ENCODE measurements at places on chromosomes 6 and 20.
A peak's percentile ranks its signal among the peaks of the same experiment; 100 is the strongest.

- peaks cover 9% of the 10 kb centered on the region for H3K4me1 ChIP-seq
- H3K27me3 ChIP-seq = peaks cover 88% of the 10 kb centered on the region
- H3K4me3 ChIP-seq = no peak overlapping the region
- no peak overlapping the region for H3K27ac ChIP-seq
Observed at GRCh38 chr20:59525500-59526241, 78.7 kb upstream of the PHACTR3 start.

DNA sequence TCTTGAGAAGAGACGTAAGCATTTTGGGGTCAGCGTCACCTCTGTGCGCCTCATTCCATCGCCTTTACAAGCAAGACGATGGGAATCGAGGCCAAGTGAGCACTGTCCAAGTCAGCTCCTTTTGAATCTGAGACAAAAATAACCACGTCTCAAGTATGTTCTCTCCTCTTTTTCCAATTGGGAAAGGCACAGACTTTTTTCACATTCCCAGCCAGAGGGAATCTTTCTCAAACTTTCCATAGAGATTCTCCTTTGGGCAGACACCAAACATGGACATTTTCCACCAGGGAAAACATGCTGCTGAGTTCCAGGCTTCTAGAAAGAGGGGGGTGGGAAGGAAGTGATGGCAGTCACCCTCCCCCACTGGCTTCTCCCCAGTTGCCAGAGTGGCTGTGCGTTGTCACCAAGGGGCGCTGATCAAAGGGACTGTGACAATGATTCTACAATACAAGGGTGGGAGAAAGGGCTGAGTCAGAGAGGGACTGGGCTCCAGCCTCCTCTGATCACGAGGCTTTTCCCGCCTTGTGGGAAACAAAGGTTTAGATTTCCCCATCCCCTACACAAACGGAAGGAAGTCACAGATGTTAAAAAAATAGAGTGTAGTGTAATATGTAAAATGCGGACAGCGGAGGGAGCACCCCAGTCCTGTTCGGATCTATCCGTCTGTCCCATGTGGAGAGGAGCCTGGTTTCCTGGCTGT is 281.9 kb upstream of the RNF24 start:
- no peaks in the 10 kb centered on the region for H3K36me3 ChIP-seq
- no peak overlapping the region for H3K4me3 ChIP-seq
- H3K27me3 ChIP-seq = peaks cover 15% of the 10 kb centered on the region
- H3K27ac ChIP-seq = no peak overlapping the region
- peaks cover 5% of the 10 kb centered on the region for H3K4me1 ChIP-seq

GRCh38 chr6:90611543-90612312 is 24.9 kb upstream of the MAP3K7 start:
- no peak overlapping the region for H3K27ac ChIP-seq
- no peaks in the 10 kb centered on the region for H3K36me3 ChIP-seq
- H3K27me3 ChIP-seq = peaks cover 61% of the 10 kb centered on the region
- H3K4me1 ChIP-seq = peaks cover 12% of the 10 kb centered on the region
- peak; percentile 7 for DNase-seq
- H3K4me3 ChIP-seq = peak overlapping the region; percentile 88

DNA sequence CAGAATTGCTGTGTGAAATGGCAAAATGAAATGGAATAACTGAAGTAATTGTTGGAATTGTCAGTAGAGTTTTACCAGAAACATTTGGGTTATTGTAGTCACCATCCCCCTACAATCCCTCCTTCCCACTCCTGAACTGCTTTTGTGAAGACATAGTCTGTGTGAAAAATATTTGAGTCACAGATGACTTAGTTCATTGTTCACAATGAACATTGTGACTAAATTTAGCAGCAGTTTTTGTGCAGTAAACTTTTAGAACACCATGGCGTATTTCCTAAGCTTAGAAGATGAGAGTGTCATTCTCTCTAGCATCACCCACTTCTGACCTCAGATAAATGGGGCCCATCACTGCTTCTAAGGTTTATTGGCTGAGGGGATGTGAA is 11.0 kb downstream of the OTOR start:
- no peaks in the 10 kb centered on the region for H3K36me3 ChIP-seq
- H3K27ac ChIP-seq = no peak overlapping the region
- peaks cover 12% of the 10 kb centered on the region for H3K27me3 ChIP-seq
- no peak for DNase-seq
- H3K4me1 ChIP-seq = peaks cover 15% of the 10 kb centered on the region
- no peak overlapping the region for H3K4me3 ChIP-seq

- no peak overlapping the region for H3K27ac ChIP-seq
- no peak for DNase-seq
- peaks cover 4% of the 10 kb centered on the region for H3K27me3 ChIP-seq
- H3K4me1 ChIP-seq = no peaks in the 10 kb centered on the region
- H3K4me3 ChIP-seq = no peak overlapping the region
Observed at GRCh38 chr6:138036111-138036510, 71.1 kb downstream of the PERP start.

- H3K4me1 ChIP-seq = peaks cover 7% of the 10 kb centered on the region
- no peak overlapping the region for H3K27ac ChIP-seq
- DNase-seq = no peak
- H3K36me3 ChIP-seq = no peaks in the 10 kb centered on the region
Observed at GRCh38 chr20:22001886-22002285, 296.4 kb downstream of the PAX1 start.

GRCh38 chr6:157631412-157631811 is 191.6 kb upstream of the SNX9 start:
- H3K27ac ChIP-seq = no peak overlapping the region
- no peaks in the 10 kb centered on the region for H3K36me3 ChIP-seq

GRCh38 chr20:23257106-23257761 is 93.4 kb upstream of the NXT1 start:
- no peak overlapping the region for H3K27ac ChIP-seq
- H3K36me3 ChIP-seq = no peaks in the 10 kb centered on the region
- peaks cover 29% of the 10 kb centered on the region for H3K4me1 ChIP-seq
- H3K27me3 ChIP-seq = peaks cover 5% of the 10 kb centered on the region
- H3K4me3 ChIP-seq = no peak overlapping the region

- H3K27ac ChIP-seq = no peak overlapping the region
- DNase-seq = peak; percentile 41
- no peak overlapping the region for H3K4me3 ChIP-seq
- peaks cover 9% of the 10 kb centered on the region for H3K4me1 ChIP-seq
Observed at GRCh38 chr20:60206259-60206658, 248.0 kb downstream of the CDH26 start.

GRCh38 chr6:43509984-43510826 is at the start of gene LRRC73:
TSS of gene LRRC73 (minus strand) at chr6:43510346. CDS start at chr6:43509785, 561 bp downstream.
- H3K4me1 ChIP-seq = peaks cover 15% of the 10 kb centered on the region
- DNase-seq = peak; percentile 96
- H3K36me3 ChIP-seq = peaks cover 25% of the 10 kb centered on the region
- peaks cover 25% of the 10 kb centered on the region for H3K27me3 ChIP-seq
- H3K27ac ChIP-seq = no peak within 1 kb of the TSS

GRCh38 chr6:46305833-46306232 is 135.1 kb upstream of the ENPP5 start:
- no peak for DNase-seq
- H3K4me1 ChIP-seq = no peaks in the 10 kb centered on the region
- H3K36me3 ChIP-seq = no peaks in the 10 kb centered on the region
- no peak overlapping the region for H3K4me3 ChIP-seq
- no peak overlapping the region for H3K27ac ChIP-seq

DNA sequence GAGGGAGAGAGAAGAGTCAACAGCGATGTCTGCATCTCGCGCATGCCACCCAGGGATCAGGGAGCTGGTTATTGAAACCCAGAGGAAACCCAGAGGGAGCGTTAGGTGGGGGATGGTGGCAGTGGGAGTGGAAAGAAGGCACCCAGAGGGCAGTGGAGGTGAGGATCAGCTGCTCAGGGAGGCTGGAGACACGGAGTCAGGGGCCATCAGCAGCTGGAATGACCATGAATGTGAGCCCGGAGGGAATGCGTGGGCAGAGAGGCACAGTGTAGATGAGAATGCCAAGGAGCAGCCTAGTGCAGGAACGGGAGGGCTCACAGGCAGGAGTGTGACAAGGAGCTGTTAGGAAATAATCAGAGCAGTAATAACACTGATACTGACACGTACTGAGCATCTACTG is 36.2 kb downstream of the RSPO4 start:
- H3K27ac ChIP-seq = no peak overlapping the region
- no peak for DNase-seq
- H3K4me1 ChIP-seq = peaks cover 6% of the 10 kb centered on the region
- peaks cover 10% of the 10 kb centered on the region for H3K27me3 ChIP-seq

DNA sequence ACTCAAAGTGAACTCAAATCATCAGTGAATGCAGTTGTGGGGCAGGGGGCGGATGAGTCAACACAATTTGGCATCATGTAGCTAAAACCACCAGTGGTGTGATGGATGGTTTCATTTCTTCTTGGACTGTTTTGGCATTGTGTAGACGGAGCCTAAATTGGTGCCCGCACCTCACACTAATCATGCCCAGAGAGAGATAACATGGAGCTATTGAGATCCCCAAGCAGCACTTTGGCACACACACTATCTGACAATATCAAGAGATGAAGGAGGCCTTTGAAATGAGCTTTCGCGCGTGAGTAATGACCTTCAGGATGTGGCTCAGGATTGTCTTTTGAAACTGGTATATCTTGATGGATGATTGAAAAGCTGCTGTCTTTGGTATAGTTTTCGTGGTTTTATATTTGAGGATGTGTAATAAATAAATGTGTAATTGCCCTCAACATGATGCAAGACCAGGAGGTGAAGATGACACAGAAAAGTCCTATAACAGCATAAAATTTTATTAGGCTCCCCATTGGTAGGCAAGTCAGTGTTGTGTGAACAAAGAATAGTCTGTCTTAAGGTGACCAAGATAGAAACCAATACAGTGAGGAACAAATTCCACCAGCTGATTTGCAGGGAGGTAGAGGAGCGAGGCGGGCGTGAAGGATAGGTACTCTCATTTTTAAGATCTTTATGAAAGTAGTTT is 174.2 kb downstream of the TSHZ2 start:
- peaks cover 20% of the 10 kb centered on the region for H3K36me3 ChIP-seq
- DNase-seq = no peak
- H3K27me3 ChIP-seq = peaks cover 3% of the 10 kb centered on the region
- H3K4me3 ChIP-seq = no peak overlapping the region
- H3K27ac ChIP-seq = no peak overlapping the region

- H3K36me3 ChIP-seq = peaks cover 8% of the 10 kb centered on the region
- H3K4me1 ChIP-seq = peaks cover 24% of the 10 kb centered on the region
- H3K27me3 ChIP-seq = no peaks in the 10 kb centered on the region
Observed at GRCh38 chr6:162711376-162711775, 16.2 kb downstream of the PRKN start.

- H3K4me3 ChIP-seq = peak overlapping the region; percentile 71
- peaks cover 16% of the 10 kb centered on the region for H3K4me1 ChIP-seq
- H3K27ac ChIP-seq = no peak overlapping the region
- no peaks in the 10 kb centered on the region for H3K36me3 ChIP-seq
- DNase-seq = peak; percentile 93
- H3K27me3 ChIP-seq = peaks cover 85% of the 10 kb centered on the region
Observed at GRCh38 chr20:35226884-35227681, 593 bp downstream of the MMP24 start.

DNA sequence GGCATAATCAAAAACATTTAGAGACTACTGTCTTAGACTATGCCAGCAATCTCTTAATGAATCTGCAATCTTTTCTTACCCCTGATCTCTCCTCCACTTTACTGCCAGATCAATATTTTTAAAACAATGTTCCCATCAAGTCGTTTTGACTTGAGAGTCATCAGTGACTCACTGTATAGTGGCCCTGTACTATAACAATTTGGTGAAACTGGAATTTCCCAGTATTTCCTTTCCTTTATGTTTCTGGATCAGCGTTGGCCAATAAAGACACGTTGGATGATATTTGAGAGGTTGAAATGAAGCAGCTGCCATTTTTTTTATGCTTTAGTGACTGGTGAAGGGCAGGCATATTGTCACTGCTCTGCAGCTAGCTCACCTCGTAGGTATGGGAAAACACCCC is 10.1 kb upstream of the SMIM13 start:
- no peaks in the 10 kb centered on the region for H3K4me1 ChIP-seq
- no peak overlapping the region for H3K27ac ChIP-seq
- no peak overlapping the region for H3K4me3 ChIP-seq
- no peaks in the 10 kb centered on the region for H3K36me3 ChIP-seq
- no peaks in the 10 kb centered on the region for H3K27me3 ChIP-seq

- peaks cover 4% of the 10 kb centered on the region for H3K27me3 ChIP-seq
- no peak overlapping the region for H3K27ac ChIP-seq
- H3K4me3 ChIP-seq = no peak overlapping the region
- H3K36me3 ChIP-seq = no peaks in the 10 kb centered on the region
Observed at GRCh38 chr6:137763886-137764285, 103.2 kb upstream of the TNFAIP3 start.

DNA sequence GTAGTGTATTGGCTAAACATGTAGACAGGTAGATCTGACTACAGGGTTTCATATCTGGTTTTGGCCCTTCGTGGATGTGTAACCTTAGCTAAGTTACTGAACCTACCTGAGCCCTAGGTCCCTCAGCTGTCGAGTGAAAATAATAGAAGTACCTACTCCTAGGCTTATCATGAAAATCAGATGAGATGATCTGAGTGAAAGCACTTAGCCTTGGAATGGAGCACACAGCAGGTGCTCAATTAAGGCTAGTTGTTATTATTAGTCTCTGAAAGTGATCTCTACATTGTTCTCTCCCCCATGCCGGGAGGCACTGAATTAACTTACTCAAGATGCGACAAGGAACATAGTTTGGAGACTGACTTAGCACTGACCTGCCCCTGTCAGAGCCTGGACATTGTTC is 174.7 kb upstream of the ZNF217 start:
- H3K4me3 ChIP-seq = no peak overlapping the region
- no peak for DNase-seq
- peaks cover 6% of the 10 kb centered on the region for H3K27me3 ChIP-seq
- peaks cover 32% of the 10 kb centered on the region for H3K4me1 ChIP-seq
- no peaks in the 10 kb centered on the region for H3K36me3 ChIP-seq

GRCh38 chr6:154894902-154895301 is 100.2 kb upstream of the TIAM2 start:
- no peak overlapping the region for H3K4me3 ChIP-seq
- H3K4me1 ChIP-seq = peaks cover 5% of the 10 kb centered on the region
- H3K27ac ChIP-seq = no peak overlapping the region
- H3K27me3 ChIP-seq = peaks cover 3% of the 10 kb centered on the region

GRCh38 chr20:43252761-43253160 is 63.1 kb upstream of the PTPRT start:
- H3K4me1 ChIP-seq = no peaks in the 10 kb centered on the region
- H3K27me3 ChIP-seq = peaks cover 26% of the 10 kb centered on the region
- H3K4me3 ChIP-seq = no peak overlapping the region
- no peak overlapping the region for H3K27ac ChIP-seq
- DNase-seq = no peak

DNA sequence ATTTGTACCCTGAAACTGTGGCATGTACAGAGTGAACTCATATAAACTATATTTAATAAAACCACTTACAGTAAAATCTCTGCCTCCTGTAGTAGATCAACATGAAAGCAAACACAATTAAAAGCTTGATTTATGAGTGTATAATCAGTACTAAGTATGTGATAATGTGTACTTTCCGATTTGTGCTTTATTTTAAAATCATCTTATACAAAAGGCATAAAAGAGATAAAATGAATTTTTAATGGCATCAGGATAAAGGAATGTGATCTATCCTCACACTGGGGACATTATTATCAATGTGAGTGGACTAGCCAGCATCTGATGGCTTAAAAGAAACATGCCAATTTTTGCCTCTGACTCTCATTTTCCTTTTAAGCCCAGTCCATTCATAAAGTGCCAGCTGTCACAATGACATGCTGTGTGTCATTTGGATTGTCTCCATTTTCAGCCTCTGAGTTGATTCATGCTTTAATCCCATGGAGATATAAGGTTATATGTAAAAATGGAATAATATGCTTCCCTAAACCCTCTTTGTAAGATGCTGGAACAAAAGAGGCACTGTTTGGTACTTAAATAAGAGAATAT is 831.6 kb upstream of the EYS start:
- H3K27ac ChIP-seq = no peak overlapping the region
- H3K4me3 ChIP-seq = no peak overlapping the region
- no peaks in the 10 kb centered on the region for H3K36me3 ChIP-seq
- peaks cover 26% of the 10 kb centered on the region for H3K4me1 ChIP-seq
- DNase-seq = no peak
